Renal cortex interstitium (tissue), 15 donors: ENCODE measurements at places on chromosomes 2 and 18. TPM values are rescaled to one million over a fixed set of nuclear protein-coding genes. Genes with fewer than 3 reads are reported as not detected.

GPR75 gene
- polyA plus RNA-seq: 2.5 TPM

ARHGAP15 gene
- polyA plus RNA-seq: 3.3 TPM

CFAP53 gene
- 4.3 TPM for polyA plus RNA-seq

DHRS9 gene
- polyA plus RNA-seq: 0.58 TPM

TMEM169 gene
- 13.6 TPM for polyA plus RNA-seq

GKN1 gene
- polyA plus RNA-seq: not detected

DNA sequence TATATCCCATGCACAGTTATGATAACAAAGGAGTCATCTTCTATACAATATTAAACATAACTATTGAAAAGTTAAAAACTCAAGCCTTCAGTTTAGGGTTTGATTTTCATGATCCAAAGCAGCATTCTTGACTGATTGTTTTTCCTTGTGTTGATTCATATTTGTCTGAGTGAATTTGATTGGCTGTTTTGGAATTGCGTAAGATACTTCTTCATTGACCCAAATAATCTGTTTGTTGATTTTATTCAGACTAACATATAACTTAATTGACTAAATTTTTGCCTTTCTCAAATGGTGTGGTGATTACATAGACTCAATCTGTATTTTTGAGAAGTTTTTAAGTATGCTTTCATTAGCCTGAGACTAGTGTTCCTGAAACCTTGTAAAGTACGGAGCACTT lies 305.7 kb upstream of the TNP1 start:
- DNase-seq: no peak

- DNase-seq: peak; percentile 37
Measured at GRCh38 chr2:239181903-239182581, 218.8 kb downstream of the HDAC4 start.

DNA sequence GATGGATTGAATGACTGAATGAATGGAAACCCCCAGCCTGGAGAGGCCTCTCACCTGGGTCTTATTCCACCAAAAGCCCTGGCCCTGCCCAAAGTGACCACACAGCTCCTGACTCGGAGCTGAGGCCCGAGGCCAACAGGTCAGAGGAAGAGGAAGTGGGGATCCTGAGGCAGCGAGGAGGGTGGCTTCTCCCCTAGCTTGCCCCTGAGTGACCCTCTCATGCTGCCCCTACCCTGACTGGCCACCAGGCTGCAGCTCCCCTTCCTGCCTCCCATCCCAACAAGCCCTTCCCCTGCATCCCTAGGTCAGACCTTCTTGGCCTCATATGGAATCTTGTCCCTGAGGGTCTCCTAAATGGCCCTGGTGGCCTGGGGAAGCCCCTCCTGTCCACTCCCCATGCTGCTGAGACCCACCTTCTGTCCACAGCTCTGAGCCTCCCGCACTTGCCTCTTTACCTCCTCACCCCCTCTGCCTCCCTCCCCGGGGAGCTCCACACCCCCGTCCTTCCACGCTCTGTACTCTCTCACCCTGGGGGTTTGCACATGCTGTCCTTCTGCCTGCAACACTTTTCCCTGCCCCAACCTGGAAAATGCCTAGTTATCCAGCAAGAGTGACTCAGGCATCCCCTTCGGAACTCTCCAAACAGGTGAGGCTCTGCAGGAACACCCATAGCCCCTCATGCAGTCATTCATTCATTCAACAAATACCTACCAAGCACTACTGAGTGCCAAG lies 134.8 kb upstream of the HDAC4 start:
- no peak for DNase-seq

DNA sequence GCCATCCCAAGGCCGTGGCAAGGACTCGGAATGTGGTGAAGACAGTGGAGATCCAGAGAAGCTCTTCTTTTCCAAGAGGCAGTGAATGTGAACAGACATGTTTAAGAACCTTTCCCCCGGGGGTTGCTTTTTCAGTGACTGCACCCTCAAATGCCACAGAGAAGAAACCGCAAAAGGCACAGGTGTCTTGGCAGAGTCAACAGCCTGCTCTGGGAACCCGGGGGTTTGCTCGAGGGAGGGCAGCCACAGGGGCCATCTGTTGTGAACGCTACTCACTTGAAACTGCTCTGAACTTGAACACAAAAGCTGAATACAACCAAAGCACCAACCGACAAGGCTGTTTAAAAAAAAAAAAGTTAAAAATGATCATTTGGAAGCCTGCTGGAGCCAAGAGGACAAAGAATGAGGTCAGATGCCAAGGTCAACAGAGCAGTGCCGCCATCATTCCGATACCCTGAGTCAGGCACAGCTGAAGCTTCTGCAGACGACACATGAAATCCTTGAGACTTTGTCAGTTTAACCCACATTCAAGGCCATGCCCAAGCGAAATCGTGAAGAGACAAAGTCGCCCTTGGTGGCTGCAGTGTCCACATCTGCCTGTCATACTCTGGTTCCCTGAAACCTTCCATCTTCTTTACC lies 47.4 kb downstream of the PSMG2 start:
- no peak for DNase-seq

- DNase-seq: no peak
Measured at GRCh38 chr2:228245601-228246000, 64.1 kb upstream of the SPHKAP start.
